ENCODE measurements at places on chromosomes 4 and X.

- DNase-seq: no peak
Measured at GRCh38 chr4:148770848-148771247, 328.6 kb upstream of the NR3C2 start.

GRCh38 chr4:94285666-94286065, 57.0 kb downstream of the HPGDS start:
- DNase-seq: peak; percentile 14

GRCh38 chr4:39367166-39367565, 1.0 kb upstream of the RFC1 start:
- DNase-seq: no peak

GRCh38 chr4:42399393-42399792, 2.1 kb downstream of the SHISA3 start:
- DNase-seq: no peak

GRCh38 chr4:6873291-6873690, 36.3 kb upstream of the TBC1D14 start:
- no peak for DNase-seq

DNA sequence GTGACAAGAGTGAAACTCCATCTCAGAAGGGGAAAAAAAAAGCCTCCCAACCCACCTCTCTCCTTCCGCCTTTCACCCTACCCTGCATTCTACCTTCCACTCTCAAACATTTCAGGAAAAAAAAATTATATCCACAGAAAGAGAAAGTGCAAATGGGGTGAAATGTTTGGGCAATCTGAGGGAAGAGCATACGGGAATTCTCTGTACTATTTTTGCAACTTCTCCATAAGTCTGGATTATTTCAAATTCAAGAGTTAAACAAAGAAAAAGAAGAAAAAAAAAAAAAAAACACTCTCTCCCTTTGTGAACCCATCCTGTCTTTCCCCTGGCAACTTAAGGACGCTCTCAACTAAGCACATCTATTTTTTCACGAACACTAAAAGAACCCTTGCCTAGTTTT, 41.3 kb downstream of the AFAP1 start:
- no peak for DNase-seq

DNA sequence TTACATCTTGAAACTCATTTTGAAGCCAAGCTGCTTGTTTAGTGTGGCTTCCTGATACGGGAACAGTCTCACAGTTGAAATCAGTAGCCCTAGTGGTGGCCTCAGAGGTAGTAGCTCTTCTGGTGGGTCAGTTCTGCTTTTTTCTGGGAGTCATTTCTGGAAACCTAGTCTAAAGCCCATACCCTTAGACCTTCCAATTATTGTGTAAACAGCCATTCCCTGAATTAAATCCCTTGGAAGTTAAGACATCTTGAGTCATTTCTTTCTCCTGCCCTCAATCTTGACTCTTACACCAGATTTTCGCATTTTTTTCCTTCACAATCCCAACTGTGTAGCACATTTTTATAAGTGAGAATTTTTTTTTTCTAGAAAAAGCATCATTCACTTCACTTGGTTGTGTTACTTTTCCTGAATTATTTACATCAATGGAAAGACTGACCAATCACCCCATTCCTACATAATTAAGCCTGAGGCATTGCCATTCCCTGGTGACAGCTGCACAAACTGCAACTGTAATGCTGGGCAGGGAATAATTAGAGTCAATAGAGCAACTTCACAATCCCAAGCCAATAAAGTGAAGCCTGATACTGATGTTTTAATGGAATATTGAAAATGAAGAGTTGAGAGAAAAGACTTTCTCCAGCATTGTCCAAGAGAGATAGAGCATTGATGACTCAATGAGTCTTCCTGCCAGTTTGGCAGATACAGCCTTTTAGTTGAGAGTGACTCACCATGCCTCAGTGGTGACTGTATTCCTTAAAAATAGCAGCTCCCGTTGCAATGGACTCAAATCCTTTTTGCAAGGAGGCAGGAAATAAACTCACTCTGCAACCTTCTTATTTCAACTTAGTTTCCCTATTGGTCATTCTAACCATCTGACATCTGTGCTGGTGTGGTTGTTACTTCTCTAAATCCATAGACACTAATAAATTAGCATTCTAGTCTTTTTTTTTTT, 13.0 kb upstream of the SEPSECS start:
- DNase-seq: no peak

GRCh38 chr4:84937381-84937977, 29.0 kb downstream of the WDFY3 start:
- DNase-seq: no peak

GRCh38 chrX:84170931-84171330, 17.1 kb downstream of the RPS6KA6 start:
- DNase-seq: no peak

- DNase-seq: no peak
Measured at GRCh38 chrX:115901241-115901640, 269.3 kb upstream of the AGTR2 start.

GRCh38 chr4:73127839-73128453, 58.4 kb upstream of the COX18 start:
- no peak for DNase-seq

- no peak for DNase-seq
Measured at GRCh38 chr4:52935317-52935716, 73.2 kb downstream of the RASL11B start.

DNA sequence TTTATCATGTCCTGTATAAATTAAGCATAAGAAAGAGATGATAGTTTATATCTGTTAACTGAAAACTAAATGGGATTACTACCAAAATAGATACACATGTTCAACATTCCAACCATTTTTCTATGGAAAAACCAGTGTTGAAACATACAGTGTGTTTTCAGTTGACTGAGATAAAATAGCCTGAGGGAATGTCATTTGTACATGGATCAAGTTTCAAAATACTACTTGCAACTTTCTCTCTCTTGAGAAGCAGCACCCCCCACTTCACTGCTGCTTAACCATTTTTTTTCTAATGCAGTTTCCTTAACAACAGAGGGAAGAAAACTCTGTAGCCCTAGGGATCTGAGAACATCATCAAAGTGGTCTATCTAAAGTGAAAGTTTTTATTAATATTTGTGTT, 70.8 kb downstream of the NPNT start:
- no peak for DNase-seq

DNA sequence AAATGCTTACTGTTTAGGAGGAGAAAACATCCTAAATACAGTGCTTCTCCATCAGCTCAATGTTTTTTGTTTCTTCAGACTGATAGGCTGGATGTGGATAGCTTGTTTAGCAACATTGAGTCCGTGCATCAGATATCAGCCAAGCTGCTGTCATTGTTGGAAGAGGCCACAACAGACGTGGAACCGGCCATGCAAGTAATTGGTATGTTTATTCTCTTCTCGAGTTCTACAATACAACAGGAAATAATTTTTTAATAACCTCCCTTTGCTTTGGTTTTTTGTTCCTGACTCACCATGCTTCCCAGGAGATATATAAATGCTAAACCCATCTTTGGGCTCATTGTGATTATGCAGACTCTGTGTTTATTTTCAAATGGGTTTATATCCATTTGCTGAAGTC, 60.9 kb downstream of the ARHGEF38 start:
- DNase-seq: peak; percentile 82

DNA sequence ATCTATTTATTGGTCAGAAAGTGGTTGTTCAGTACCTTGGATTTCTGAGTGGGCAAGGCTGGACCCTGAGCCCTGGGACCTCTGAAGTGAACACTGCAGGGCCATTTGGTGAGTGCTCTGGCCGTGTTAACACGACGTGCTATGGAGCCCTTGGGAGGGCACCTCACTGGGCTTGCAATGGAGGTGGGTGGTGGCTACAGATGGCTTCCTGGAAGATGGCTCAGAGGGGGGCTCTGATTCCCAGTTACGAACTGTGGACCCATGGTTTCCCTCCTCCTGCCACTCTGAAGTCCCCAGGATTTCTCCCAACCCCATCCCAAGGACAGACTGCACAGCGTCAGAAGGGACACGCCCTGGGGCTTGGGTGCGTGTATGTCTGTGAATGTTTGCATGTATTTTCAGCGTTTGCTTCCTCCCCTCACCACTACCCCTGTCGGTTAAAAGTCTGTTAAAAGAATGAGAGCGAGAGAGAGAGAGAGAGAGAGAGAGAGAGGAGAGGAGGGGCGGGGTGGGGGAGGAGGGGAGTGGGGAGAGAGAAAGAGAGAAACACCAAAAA, 3.7 kb upstream of the RHOH start:
- DNase-seq: no peak

GRCh38 chr4:133921280-133922195, 280.1 kb downstream of the PABPC4L start:
- DNase-seq: no peak

DNA sequence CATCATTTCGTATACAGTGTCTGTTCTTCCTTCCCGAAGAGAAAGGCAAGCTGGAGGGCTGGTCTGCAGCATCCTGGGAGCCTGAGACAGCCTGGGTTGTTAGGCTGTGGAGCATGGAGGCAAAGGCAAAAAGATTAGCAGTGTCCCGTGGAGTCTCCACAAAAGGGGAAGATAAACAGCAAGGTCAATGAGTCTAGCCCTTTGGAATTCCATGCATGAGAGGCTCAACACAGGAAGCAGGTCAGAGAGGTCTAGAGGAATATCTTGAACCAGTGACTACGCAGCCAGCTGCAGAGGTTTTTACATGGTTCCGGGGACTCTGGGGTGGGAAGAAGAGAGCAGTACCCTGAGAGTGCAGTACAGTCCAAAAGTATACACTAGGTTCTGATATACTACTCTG, 12.2 kb upstream of the MCF2 start:
- no peak for DNase-seq

GRCh38 chr4:17623451-17624001, 9.1 kb downstream of the MED28 start:
- DNase-seq: no peak

DNA sequence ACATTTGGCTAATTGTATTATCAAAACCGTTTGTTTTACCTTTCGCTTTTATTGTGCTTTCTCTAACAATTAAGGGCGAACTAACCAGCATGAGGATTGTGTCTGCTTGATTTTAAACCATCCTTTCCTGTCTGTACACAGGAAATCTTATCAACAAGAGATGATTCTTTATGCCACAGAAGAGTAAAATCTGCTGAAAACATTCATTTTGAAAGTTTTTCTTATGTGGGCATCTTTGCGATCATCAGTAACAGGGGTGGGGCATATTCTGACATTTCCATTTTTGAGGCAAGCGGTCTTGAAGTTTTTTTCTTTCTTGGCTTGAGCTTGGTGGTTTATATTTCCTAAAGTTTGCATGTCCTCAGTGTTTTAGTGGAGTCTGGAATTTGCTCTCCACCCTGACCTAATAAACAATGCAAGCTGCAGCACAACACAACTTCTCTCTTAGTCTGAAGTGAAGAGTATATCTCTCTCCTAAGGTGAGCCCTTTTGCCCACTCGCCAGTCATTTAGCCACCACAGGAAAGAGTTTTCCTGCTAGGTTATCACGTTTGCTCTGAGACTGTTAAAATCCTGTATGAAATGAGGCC, 26.6 kb downstream of the NFKB1 start:
- DNase-seq: no peak

- DNase-seq: no peak
Measured at GRCh38 chrX:39020051-39020669, 218.9 kb downstream of the MID1IP1 start.

GRCh38 chr4:3767570-3768288, 1.5 kb downstream of the ADRA2C start:
- peak; percentile 21 for DNase-seq

- no peak for DNase-seq
Measured at GRCh38 chr4:7343081-7343655, 91.6 kb downstream of the PSAPL1 start.

DNA sequence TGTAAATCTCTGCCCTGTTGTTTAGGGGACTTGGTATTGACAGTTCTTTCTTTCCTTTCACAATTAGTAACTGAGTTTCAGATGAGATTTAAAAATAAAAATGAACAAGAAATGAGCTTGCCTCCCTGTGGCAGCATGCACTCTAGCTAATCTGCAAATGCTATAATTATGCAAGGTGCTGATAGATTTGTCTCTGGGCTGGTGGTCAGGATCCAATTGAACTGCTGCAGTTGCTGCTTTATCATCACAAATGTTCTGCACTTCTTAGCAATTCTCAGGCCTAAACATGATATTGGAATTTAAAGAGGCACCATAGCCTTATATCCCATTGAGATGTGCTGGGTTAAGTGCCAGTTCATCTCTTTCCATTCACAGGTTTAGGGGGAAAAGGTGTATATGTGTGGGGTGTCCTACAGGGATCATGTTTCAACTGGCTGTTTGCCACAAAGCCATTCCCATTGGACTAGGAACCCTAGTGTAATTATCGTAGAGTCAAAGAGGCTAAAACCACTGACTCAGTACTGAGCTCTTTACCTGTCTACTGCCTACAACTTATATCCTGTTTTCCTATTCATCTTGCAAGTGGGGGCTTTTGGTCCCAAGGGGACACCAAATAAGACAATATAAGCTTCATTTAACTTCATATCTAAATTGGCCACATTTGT, 260.3 kb upstream of the TEX13A start:
- no peak for DNase-seq

- DNase-seq: no peak
Measured at GRCh38 chr4:90184560-90184959, 57.4 kb downstream of the CCSER1 start.

- DNase-seq: no peak
Measured at GRCh38 chr4:19983072-19983471, 268.6 kb upstream of the SLIT2 start.

GRCh38 chrX:110142096-110142495, 139.2 kb downstream of the TMEM164 start:
- DNase-seq: no peak

GRCh38 chr4:109703664-109704361, 568 bp upstream of the CASP6 start:
- DNase-seq: no peak

GRCh38 chrX:23888887-23889501, 18.7 kb downstream of the APOO start:
- DNase-seq: no peak

- no peak for DNase-seq
Measured at GRCh38 chr4:24578364-24578763, 6.0 kb downstream of the DHX15 start.

DNA sequence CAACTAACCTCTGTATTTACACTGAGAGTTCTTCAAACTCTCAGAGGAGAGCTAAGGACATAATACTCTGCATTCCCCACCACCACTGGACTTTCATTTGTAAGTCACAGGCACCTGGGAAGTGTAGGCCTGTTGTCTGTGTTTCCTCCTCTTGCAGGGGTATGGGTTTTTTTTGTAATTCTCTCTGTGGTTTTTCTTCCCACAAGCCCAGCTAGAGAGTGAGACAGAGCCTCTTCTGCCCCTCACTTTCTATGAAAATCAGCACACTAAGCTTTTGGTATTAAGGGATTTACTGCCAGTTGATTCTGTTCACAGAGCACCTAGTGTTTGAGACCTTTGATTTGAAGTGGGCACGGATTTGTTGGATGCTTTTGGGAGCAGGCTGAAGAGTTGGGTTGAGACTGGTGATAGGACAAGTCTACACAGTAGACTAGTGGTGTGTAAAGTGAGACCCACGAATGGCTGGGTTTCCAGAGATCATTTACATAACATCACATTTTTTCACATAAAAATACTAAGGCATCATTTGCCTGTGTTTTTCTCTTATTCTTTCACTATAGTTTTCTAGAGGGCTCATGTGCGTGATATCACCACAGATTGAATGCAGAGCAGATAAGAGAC, 28.9 kb upstream of the WDR17 start:
- no peak for DNase-seq

Measured in NCI-H2029 treated with DMSO at 0.1 percent for 48 hours (cell line).